ENCODE measurements at places on chromosomes 3 and 15. TPM values are rescaled to one million over a fixed set of nuclear protein-coding genes. Genes with fewer than 3 reads are reported as not detected.

GRCh38 chr3:157671656-157672055 lies 168.4 kb upstream of the VEPH1 start:
- DNase-seq: no peak

GRCh38 chr3:17257269-17257668 lies 372.5 kb downstream of the PLCL2 start:
- no peak for DNase-seq

GRCh38 chr15:77637851-77638692 lies 5.4 kb upstream of the LINGO1 start:
- no peak for DNase-seq

GRCh38 chr3:188053710-188054380 lies 100.1 kb upstream of the LPP start:
- DNase-seq: no peak

The SAMD7 gene
- not detected for polyA plus RNA-seq

Data from muscle of back (tissue), 13 donors.